ENCODE measurements at places on chromosomes 5 and 9.

GRCh38 chr5:41978676-41979075 lies 53.6 kb downstream of the FBXO4 start:
- DNase-seq, result no peak

- DNase-seq, result no peak
Measured at GRCh38 chr5:76528547-76529331, 94.5 kb downstream of the F2RL2 start.

DNA sequence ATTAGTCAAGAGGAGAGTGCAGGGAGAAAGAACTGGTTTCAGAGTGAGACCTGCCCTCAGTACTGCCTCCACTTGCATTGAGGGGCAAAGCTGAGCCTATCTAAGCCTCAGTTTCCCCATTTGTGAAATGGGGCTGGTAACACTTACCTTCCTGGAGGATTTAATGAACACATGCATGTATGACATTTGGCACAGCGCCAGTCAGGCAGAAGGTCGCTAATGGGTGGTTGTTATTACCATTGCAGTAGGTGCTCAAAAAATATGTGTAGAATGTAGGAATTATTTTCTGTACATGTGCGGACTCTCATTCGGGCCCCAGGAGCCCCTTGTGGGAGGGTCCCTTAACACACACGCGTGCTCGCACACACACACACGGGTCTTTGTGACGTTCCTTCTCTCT lies 10.9 kb downstream of the FAT2 start:
- DNase-seq, result no peak

DNA sequence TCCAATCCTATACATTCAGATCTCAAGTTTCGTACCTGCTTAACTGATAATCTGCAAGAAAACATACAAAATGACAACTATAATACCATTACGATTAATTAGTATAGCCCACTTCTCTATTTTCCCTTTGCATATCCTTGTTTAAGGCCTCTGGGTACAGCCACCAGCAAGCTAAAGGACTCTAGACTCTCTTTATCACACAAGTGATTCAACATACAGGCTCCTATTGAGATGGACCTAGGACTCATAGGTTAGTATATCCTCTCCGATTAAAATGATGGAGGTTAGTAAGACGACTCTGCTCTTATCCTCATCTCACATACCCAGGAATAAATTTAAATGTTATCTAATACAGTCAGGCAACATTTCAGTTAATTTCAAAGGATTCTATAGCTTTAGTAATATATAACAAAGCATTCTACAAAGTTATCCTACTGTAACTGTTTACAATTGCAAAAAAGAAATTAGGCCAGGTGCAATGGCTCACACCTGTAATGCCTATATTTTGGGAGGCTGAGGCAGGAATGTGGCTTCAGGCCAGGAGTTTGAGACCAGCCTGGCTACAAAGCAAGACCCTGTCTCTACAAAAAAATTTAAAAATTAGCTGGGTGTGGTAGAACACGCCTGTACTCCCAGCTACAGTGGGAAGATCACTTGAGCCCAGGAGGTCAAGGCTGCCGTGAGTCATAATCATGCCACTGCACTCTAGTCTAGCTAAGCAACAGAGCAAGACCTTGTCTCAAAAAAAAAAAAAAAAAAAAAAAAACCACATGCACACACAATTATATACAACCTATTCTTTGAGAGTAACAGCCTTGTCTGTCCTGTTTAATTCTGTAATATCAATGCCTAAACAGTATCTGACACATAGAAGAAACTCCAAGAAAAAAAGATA lies 15.4 kb downstream of the HAUS6 start:
- no peak for DNase-seq

DNA sequence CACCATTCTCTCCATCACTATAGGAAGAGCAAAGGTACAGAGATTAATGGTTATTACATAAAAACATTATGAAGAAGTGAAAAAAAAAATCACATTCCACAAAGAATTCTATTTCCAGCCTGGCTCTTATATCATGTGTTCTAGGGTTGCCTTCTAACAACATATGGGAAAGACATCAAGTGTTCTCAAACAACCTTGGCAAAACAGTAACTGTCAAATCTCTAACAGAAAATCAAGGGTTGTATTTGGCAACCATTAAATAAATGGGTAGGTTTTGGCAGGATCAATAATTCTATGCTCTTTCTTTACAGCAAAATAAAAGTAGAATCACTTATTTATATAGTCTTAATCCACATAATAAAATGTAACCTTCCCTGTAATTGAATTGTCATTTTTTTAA lies 728.9 kb downstream of the MAT2B start:
- no peak for DNase-seq

GRCh38 chr9:12185856-12186255 lies 507.3 kb upstream of the TYRP1 start:
- peak; percentile 28 for DNase-seq

GRCh38 chr5:98433673-98434072 lies 339.8 kb upstream of the RGMB start:
- DNase-seq, result no peak
